ENCODE measurements at places on chromosomes 16 and 17.

DNA sequence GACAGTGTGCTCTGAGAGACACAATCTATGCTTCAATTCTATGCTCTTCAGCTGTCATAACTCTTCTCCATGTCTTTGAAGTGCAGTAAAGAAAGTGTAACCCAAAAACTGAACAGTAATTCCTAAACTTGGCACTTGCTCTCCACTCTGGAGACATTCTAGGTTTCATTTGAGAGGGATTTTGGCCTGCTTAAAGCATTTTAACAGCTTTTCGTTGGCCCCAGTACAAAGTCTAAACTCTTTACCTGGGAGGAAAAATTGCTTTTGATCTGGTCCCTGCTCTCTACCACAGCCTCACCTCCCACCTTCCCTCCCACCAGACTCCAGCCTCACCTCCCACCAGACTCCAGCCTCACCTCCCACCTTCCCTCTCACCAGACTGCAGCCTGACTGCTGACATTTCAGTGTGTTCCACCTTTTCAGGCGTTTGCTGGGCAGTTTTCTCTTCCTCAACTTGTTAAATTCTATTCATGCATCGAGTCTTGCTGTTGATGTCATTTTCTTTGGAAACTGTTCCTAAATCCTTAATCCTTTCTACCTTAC lies 132.6 kb downstream of the RPTOR start:
- DNase-seq: no peak

- DNase-seq: no peak
Measured at GRCh38 chr16:57725151-57725550, 10.4 kb upstream of the KATNB1 start.

DNA sequence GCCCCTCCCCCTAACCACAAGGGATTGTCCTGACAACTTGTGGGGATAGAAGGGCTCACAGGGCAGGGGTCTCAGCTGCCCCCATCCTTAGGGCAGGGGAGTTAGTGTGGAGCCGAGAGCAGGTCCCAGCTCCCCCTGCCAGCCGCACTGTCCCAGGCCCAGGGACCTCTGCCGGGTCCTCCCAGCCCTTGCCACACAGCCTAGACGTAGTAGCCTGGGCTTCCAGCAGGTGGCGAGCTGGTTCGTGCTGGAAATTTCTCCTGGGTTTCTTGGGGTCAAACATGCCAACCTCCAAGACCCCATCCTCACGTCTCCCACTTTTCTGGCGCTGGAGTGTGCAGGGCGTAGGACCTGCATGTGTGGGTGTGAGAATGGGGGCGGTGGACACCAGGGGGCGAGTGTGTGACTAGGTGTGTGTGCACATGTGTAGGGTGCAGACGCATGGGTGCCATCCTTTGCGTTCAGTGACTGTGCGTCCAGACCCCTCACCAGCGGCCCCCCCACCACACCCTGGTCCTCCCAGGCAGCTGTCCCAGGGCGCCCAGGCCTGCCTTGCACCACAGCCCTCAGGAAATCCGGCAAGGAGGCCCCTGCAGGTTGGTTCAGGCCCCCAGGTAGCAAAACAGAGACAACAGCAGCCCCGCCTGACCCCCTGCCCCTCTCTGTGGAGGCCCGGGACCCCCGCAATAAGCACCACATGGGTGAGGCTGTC lies 29.5 kb downstream of the SBK1 start:
- no peak for DNase-seq

GRCh38 chr16:46927273-46927672 lies 43.1 kb downstream of the GPT2 start:
- DNase-seq: no peak

DNA sequence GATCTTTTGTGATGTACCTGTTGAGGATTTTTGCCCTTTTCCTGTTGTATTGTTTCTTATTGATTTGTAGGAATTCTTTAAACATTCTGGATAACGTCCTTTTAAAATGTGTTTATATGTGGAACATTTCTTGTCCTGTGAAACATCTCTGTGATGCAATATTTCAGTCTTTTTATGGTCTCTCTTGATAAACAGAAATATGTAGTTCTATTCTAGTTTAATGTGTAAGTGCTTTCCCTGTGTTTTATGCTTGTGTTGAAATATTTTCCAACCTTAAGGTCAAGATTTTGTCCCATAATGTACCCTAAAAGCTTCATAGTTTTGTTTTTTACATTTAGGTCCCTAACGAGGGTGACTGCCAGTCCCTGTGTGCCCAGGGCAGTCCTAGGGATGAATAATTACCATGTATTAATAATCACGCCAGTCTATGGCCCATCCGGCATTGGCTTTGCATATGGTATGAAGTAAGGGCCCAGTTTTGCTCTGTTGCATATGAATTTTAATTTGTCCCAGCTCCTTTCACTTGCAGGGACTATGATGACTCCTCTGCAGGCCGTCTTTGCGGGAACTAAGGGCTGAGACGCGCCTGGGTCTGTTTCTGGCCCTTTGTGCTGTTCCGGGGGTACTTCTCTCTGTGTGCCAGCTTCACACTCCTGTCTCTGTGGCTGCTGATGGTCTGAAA lies 44.2 kb downstream of the RPTOR start:
- no peak for DNase-seq

GRCh38 chr16:88713054-88713453 lies 6.8 kb downstream of the CTU2 start:
- no peak for DNase-seq

GRCh38 chr16:75250089-75250808 lies 1.2 kb downstream of the BCAR1 start:
- no peak for DNase-seq

GRCh38 chr16:71259086-71259485 lies 28.6 kb upstream of the HYDIN start:
- peak; percentile 31 for DNase-seq

DNA sequence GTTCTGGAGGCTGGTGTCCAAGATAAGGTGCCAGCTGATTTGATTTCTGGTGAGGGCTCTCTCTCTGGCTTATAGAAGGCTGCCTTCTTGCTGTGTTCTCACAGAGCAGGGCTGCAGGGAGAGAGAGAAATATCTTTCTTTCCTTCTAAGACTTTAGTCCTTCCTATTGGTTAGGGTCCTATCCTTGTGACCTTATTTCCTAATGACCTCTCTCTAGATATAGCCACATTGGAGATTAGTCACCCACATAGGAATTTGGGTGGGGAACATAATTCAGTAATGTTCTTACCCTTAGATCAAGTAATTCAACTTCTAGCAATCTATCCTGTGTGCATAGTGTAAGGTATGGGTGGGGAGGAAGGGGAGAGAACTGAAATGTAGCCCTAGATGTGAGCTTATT lies 18.0 kb upstream of the ABCA5 start:
- DNase-seq: no peak

DNA sequence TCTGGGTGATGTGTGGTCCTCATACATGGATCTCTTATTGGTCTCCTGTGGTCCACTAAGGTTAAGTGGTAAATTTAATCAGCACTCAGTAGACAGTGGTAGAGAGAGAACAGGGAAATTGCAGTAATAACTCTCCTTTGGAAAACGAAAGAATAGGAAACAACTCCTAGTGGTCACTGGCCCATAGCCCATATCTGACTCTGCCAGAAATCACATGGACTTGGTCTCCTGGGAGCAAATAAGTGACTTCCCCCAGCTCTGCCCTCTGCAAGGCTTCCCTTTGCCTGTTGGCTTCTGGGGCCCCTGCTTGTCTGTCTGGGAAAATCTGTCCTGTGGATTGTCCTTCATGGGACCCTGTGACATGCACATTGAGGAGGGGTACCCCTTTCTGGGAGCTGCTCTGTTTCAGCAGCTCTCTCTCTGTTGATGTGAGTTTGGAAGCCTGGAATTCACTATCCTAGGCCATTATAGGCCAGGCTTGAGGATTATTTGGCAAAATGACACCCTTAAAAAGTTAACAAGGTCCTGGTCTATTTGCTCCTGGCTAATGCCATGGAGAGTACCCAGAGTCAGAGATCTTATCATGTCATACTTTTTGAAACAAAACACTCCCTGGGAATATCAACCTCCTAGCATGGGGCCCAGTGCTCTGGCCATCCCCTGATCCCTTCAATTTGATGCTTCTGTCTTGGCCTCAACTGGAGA lies 58.0 kb upstream of the HNF1B start:
- no peak for DNase-seq

DNA sequence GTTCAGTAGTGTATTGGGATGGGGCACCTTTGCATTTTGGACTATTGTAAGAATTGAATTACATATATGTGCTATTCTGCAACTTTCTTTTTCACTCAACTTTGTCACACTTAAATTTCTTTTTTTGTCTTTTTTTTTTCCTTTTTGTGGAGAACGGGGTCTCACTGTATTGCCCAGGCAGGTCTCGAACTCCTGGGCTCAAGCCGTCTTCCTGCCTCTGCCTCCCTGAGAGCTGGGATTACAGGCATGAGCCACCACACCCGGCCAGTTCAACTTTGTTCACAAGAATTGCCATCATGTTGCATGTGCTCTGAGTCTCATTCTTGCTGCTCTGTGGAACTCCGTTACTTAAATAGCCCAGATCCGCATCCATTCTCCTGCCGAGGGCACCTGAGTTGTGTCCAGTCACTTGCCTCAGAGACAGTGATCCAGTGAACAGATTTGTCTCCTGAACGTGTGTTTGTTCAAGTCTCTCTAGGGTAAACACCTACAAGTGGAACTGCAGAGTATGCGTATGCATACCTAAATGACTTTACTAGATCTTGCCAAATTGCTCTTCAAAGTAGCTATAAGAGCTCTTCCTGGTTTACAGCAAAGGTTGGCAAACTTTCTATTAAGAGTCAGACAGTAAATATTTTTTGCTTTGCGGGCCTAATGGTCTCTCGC lies 3.4 kb upstream of the SLC38A10 start:
- DNase-seq: no peak

DNA sequence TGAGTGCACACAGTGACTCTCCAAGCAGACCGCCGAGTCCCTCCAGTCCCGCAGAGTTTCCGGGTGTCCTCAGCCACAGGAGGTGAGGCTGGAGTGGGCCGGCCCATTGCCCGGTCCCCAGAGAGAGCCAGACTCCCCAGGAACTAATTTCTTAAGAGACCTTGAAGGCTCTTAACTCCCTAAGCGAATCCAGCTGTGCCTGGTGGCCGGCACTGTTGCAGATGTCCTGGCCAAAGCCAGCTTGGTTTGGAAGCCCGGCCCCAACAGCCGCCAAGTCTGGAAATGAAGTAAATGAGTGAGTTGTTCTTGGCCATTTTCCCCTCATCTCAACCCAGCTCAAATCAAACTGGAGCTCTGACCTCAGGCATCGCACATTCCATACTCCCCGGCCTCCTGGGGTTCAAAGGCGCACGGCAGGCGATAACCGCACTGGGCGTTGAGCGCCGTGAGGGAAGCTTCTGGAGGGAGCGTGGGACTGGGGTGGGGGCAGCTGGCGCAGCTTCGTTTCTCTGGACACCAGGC lies 42.0 kb downstream of the CMIP start:
- no peak for DNase-seq

DNA sequence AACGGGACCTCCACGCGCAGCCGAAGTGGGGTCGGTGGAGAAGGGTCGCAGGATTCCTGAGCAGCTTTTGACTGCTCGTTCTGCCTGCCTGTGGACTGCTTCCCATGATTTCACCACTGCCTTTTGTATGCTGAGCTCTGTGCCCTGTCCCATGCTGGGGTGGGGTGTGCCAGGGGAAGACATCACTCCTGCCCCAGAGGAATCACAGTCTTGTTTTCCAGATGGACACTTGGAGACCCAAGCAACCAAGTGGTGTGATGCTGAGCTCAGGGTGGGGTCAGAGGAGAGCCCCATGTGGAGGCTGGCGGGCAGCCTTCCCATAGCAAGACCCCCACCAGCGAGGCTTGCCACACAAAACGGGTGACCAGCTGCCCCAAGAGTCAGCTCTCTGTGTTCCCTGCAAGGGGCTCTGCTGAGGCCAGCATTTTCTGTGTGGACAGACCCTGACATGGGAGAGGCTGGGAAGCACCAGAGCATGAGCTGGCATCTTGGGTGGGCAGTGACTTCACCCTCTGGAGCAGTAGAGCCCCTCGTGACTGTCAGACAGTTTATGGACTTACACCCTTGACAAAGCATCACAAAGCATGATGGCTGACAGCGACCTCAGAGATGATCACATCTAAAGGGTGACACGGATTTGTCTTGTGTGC lies 111.9 kb downstream of the GNAO1 start:
- DNase-seq: no peak

DNA sequence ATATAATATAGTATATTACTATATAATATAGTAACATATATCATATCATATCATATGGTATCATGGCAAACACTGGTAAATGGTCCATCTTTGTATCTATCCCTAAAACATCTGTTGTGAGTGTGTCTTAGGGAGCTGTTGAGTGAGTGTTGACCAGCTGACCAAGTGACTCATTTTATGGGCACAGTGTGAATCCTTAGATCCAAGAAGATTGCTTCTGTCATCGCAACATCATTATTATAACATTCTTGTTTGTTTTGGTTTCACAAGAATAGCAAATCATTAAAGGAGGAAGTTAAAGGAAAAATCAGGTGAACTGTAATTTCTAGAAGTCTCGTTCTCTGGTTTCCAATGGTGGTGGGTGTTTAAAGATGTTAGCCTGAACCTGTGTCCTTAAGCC lies 11.7 kb upstream of the MAF start:
- no peak for DNase-seq

- no peak for DNase-seq
Measured at GRCh38 chr17:44623070-44623725, 33.1 kb upstream of the MEIOC start.

DNA sequence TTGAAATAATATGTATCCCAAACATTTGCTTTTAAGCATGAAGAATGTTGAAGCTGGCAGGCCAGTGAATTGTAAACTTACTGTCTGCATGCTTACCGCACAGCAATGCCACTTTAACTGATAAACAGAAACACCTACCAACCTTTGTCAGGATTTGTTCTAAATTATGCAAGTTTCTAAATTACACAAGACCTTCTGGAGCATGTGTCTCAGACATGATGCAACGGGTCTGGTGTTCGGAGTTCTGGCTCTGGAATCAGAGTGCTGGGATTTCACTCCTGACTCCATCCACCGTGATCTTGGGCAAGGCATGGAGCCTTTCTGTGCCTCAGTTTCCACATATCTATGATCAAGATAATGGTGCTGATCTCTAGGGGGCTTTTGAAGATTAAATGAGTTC lies 111.2 kb downstream of the CCT6B start:
- no peak for DNase-seq

Measured in Jurkat, Clone E6-1 (cell line).